ENCODE measurements at places on chromosomes 2 and 18. TPM values are rescaled to one million over a fixed set of nuclear protein-coding genes. Genes with fewer than 3 reads are reported as not detected.

CREB1 gene
- 38.0 TPM for total RNA-seq

WNT10A gene
- total RNA-seq: not detected

EHD3 gene
- total RNA-seq: 108 TPM

PDCD1 gene
- total RNA-seq: not detected

CD207 gene
- not detected for total RNA-seq

DSG1 gene
- total RNA-seq: not detected

DSC2 gene
- total RNA-seq: not detected

MATN3 gene
- total RNA-seq: 0.26 TPM

KCNG2 gene
- total RNA-seq: not detected

NHEJ1 gene
- 10.8 TPM for total RNA-seq

ELOA2 gene
- total RNA-seq: not detected

GREB1L gene
- 1.2 TPM for total RNA-seq

SEMA4C gene
- total RNA-seq: 16.0 TPM

STARD6 gene
- total RNA-seq: 0.53 TPM

LIMS3 gene
- total RNA-seq: 7.9 TPM

TMEM163 gene
- 0.26 TPM for total RNA-seq

SNTG2 gene
- total RNA-seq: not detected

ALKAL2 gene
- total RNA-seq: not detected

TEX261 gene
- 36.3 TPM for total RNA-seq

TMEM127 gene
- total RNA-seq: 28.8 TPM

HOXD4 gene
- total RNA-seq: 0.06 TPM

AQP12B gene
- total RNA-seq: not detected

RAMP1 gene
- total RNA-seq: 14.9 TPM

CD8B gene
- not detected for total RNA-seq

GORASP2 gene
- 30.3 TPM for total RNA-seq

RNF181 gene
- 239 TPM for total RNA-seq

CHRND gene
- total RNA-seq: not detected

CYP26B1 gene
- total RNA-seq: 0.25 TPM

AFF3 gene
- under 0.01 TPM for total RNA-seq

INHBB gene
- total RNA-seq: 0.12 TPM
